ENCODE measurements at places on chromosomes 1 and 21.
A peak's percentile ranks its signal among the peaks of the same experiment; 100 is the strongest.

GRCh38 chr1:162383516-162383915, 2.0 kb downstream of the C1orf226 start:
- DNase-seq, result no peak

DNA sequence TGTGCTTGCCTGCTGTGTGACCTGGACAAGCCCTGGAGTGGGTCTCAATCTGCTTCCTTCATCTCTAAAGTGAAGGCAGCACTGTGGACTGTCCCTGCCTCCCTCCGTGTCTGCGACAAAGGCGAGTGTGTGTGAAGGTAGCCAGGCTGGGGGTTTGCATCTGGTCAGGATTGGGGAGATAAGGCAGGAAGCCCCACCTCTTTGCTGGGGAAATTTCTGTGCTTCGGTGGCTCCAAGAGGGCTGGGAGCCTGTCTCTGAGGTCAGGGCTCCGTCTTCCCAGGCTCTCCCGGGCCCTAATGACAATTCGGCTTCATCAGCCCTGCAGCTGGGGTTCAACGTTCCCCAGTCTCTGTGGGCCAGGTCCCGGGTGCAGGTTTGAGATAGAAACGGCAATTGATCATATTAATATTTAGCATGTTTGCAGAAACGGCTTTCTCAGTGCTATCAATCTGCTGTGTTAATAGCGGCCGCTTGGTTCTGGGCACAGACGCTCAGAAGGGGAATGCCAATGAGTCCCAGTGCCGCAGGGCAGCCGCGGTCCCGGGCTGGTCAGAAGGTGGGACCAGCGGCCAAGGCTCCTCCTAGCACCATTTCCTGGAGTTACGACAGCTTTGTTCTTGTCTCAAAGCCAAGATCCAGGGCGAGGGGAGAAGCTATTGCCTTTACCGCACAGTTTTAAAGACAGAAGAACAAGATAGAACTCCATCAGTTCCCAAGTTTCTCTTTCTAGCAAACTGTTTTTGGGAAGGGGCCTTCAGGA, 105.7 kb downstream of the PRDM16 start:
- DNase-seq, result no peak

GRCh38 chr1:1115136-1115785, 628 bp downstream of the C1orf159 start:
- no peak for DNase-seq

DNA sequence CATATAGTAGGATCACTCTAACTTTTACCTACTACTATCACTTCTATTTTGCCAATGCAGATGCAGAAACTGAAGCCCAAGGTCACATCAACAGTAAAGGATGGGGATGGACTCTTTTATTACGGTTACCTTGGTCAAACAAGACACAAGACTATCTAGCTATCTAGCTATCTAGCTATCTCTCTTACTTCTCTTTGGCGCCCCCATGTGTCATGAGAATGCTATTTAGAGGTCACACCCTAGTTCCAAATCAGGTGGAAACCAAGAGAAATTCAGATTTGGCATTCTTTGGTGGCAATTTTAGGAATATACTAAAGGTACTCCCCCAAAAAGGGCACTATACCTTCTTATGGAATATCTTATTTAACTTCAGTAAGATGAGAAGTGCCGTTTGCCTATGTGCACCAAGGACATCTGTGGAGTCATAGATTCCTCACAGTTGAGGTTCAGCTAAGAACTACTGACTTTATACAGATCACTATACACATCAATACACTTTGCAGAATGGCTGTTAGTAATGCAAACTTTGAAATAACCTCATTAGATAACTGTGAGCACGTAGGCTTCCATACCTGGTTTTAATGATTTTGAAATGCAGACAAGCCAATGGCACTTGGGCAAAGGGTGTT, 6.7 kb downstream of the ZNF648 start:
- DNase-seq, result peak; percentile 51

GRCh38 chr1:40385437-40386358, 12.2 kb downstream of the SMAP2 start:
- DNase-seq, result no peak

GRCh38 chr1:42801832-42802473, 15.0 kb upstream of the ERMAP start:
- DNase-seq, result no peak

DNA sequence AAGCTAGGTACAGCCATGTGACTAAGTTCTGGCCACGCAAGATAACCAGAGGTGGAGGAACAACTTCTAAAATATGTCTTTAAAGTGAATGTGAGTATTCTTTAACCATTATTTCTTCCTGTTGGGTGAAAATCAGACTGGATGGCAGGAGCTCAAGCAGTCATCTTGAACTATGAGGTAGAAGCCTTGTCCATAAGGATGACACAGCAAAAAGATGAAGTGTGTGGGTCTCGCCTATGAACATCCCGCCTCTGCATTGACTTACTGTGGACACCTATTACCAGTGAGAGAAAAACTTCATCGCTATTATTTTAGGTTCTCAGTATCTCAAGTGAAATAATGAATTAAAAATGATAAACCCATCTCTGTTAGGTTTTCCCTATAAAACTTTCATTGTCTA, 365.3 kb downstream of the USH2A start:
- no peak for DNase-seq

- DNase-seq, result peak; percentile 90
Observed at GRCh38 chr1:15848929-15849774, 1.6 kb downstream of the SPEN start.

- DNase-seq, result peak; percentile 15
Observed at GRCh38 chr1:214637722-214638458, 34.9 kb downstream of the CENPF start.

DNA sequence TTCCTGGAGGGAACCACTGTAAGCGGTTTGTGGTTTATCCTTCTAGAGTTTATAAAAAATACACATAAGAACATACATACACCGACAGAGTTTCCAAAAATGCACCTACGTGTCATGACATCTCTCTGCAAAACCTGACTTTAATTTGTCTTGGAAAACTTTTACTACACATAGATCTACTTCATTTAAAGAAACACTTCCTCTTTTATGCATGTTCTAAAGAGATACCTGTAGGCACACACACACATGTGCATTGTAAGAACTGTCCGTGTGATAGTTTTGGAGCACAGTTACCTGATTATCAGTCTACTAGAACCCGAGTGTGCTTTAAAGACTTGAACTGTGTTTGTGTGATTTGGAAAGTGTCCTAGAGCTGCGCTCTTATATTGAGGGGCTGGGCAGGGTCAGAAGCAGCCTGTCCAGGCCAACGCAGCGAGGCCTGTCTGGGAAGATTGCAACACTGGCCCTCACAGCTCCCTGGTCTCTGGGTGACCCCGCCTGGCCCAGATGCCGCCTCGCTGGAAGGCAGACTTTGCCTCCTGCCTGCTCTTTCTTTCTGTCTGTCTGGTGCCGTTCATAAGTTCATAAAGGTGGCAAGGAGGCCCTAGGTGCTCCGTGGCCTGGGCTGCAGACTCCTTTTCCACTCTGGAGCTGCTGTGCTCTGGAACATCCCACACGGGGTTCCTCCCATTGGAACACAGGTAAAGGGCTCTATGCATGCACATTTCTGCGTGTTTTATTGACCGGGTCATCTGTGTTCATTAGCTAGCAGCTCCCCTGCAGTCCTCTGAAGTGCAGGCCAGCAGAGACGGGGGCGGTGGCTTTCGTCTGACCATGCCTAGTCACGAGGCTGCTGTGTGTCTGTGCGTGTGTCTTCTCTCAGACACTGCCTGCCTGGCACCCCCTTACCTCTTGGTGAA, 46.3 kb downstream of the AGPAT3 start:
- no peak for DNase-seq

- no peak for DNase-seq
Observed at GRCh38 chr1:156707417-156708217, 2.2 kb upstream of the CRABP2 start.

DNA sequence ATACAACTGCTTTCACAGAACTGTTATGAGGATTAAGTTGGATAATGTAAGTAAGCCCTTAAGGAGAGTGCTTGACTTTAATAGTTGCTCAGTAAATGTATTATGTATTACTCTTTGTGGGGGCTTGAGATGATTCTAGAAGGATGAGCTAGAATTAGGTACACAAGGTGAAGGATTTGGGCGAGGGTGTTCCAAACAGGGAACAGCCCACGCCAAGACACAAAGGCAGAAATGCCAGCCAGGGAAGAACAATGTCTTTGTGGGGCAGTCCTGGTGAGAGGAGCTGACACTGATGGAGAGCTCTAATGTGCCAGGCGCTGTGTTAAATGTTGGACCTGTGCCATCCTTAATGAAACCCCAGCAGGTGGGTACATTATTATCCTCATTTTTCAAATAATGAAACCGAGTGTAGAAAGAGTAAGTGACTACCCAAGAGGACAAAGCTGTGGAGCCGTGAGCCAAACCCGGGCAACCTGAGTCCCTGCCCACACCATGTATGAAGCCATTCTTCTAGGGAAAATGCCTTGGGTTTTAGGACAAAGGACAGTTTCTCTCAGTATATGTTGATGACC, 362.4 kb downstream of the HHAT start:
- peak; percentile 60 for DNase-seq

DNA sequence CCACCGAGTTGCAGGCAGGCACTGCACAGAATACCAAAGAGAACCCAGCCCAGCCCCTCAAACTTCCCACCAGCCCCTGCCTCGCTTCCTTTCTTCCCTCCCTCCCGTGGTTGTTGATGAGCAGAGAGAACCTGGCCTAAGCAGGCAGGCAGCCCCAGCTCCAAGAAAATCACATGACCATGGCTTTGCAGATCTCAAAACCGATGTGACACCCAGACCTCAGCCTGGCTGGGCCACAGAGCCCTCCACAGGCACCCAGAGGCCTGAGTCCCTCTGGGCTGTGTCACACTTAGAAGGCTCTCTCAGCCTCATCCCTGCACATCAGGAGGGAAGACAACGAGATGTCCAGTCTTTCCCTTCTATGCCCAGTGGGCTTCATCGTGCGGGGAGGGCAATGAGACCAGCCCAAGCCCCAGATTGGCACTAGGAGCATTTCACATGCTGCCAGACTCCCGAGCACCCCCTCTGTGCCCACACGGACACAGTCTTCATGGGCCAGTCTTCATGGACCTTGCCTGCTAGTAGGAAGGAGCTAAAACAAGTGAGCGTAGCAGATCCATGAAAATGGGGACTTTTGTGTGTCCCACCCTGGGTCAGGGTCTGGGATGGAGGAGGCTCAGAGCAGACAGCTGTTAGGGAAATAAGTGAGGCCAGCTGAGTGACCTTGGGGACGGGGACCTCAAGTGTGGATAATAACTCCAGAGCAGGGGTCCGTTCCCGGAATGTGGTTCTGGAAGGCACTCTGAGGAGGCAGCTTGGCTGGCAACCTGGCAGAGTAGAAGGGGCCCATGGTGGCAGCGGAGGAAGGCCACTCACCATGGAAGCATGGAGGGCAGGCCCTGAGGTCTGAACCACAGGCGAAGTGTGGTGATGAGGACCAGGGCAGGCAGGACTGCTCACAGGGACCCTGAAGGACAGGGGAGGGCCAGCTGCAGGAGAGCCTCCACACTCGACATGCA, 204.4 kb upstream of the VAMP3 start:
- no peak for DNase-seq

DNA sequence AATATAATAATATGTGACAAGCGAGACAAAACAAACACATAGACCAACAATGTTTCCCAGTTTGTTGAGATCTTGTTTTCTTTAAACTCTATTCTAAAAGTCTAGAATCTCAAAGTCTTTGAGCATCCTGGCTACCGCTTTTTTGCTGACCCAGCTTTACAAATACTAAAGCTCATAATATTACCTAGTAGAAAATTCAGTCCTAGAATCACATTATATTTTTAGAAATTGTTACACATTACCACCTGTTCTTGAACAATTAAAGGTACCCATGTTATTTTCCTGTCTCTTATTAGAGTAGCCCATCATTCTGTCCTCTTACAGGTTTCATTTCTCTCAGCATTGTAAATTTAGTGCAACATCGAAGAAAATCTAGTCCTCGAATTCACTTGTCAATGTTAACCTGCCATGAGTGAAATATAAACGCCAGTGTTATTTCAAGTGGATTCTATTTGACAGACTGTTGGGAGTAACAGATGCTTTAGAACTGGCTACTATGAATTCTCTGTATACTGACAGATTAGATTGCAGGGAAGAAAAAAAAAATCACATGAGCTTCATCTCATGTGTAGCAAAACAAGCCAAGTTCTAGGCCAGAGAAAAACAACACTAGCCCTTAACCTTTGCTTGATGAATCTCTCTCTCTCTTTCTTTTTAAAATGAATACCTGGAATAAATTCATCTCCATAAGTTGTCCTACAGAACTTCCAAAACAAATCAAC, 851.2 kb upstream of the ADAMTS5 start:
- DNase-seq, result no peak

DNA sequence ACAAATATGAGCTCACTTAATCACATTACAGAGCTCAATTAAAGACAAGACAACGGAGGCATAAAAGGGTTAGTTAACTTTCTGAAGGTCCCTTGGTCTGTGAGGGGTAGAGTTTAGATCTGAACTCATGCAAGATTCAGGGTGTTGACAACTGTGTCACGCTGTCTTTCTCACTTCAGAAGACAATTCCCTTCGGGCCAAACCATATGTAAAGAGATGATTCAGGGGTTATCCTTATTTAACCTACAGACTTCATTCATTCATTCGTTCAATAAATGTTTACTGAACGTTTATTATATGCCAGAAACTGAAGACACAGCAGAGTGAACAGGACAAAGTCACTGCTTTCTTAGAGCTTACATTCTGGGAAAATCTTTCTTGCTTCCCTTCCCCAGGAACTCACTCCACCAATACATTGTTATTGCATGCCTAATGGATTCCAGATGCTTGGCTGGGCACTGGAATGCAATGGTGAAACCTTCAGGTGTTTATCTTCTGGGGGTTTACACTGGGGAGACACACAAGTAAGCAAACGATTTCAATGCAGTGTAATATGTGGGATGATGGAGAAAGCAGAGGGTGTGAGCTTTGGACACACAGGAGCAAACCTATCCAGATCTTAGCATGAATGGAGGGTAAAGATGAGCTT, 6.4 kb downstream of the XCL1 start:
- no peak for DNase-seq

GRCh38 chr1:118334506-118334905, 149.5 kb upstream of the SPAG17 start:
- no peak for DNase-seq

DNA sequence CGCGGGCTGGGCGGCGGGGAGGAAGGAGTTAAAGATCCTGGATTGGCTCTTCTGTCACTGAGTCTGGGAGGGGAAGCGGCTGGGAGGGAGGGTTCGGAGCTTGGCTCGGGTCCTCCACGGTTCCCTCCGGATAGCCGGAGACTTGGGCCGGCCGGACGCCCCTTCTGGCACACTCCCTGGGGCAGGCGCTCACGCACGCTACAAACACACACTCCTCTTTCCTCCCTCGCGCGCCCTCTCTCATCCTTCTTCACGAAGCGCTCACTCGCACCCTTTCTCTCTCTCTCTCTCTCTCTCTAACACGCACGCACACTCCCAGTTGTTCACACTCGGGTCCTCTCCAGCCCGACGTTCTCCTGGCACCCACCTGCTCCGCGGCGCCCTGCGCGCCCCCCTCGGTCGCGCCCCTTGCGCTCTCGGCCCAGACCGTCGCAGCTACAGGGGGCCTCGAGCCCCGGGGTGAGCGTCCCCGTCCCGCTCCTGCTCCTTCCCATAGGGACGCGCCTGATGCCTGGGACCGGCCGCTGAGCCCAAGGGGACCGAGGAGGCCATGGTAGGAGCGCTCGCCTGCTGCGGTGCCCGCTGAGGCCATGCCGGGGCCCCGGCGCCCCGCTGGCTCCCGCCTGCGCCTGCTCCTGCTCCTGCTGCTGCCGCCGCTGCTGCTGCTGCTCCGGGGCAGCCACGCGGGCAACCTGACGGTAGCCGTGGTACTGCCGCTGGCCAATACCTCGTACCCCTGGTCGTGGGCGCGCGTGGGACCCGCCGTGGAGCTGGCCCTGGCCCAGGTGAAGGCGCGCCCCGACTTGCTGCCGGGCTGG, at the start of gene NPR1:
Gene NPR1, plus strand, starts transcription at position 170 of the 818 bp plus-strand sequence. Its CDS starts 421 bp downstream, at position 591.
- peak; percentile 36 for DNase-seq

GRCh38 chr1:41364442-41365319, 3.4 kb downstream of the FOXO6 start:
- peak; percentile 75 for DNase-seq

- no peak for DNase-seq
Observed at GRCh38 chr1:24928689-24929397, 1.2 kb downstream of the RUNX3 start.
